Endothelial cell of umbilical vein (primary cell): ENCODE measurements at places on chromosomes 16 and 17.

DNA sequence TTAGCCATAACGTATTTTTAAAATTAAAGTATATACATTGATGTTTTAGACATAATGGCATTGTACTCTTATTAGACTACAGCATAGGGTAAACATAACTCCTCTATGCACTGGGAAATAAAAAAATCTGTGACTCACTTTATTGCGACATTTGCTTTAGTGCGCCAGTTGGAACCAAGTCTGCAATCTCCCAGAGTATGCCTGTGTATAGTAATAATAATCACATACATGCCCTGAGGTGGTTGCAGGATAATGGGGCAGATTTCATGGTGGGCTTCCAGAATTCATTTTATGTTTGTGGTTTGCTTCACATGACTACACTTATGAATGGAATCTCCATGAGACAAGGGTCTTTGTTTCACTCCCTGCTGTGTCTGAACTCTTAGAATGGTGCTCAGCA, 66.9 kb upstream of the N4BP1 start:
- DNase-seq: no peak

DNA sequence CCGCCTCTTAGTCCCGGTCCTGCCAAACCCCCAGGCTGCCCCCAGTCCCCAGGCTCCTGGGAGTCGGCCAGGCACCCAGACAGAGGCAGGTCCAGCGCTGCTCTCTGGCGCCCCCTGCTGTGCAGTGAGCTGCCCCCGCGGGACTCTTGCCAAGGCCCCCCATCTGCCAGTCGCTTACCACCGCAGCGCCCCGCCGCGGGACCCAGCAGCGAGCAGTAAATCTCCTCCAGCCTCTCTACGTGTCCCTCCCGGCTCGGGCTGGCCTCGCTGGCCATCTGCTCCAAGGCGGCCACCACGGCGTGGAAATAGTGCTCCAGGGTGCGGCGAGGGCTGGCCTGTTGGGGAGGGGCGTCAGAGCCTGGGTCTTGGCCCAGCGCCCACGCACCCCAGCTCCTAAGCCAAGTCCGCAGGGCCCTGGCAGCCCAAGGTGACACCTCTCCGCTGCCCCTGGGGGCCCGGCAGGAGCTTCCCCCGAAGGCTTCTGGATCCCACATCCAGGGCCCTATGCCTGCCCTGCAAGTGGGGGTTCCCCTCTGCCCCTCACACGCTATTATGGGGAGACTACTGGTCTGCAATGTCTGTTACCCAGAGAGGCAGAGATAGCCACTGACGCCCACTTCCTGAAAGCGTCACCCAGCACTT, 33.7 kb upstream of the MFSD6L start:
- DNase-seq: no peak

DNA sequence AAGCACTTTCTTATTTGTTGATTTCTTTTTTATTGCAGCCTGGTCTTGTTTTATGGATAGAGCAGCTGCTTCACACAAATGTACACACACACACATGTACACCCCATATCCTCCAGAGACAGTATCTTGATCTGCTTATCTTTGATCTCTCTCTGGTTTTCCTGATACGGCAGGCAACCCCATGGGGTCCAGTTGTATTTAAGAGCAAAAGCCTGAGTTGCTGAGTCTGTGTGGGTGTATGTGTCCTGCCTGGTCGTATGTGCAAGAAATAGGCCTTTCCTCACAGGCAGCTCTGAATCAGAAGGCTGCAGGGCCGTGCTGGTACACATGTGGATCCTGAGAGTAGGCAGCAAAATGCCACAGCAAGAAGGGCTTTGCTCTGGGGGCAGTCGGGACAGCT, 14.6 kb upstream of the LGALS9 start:
- DNase-seq: no peak

DNA sequence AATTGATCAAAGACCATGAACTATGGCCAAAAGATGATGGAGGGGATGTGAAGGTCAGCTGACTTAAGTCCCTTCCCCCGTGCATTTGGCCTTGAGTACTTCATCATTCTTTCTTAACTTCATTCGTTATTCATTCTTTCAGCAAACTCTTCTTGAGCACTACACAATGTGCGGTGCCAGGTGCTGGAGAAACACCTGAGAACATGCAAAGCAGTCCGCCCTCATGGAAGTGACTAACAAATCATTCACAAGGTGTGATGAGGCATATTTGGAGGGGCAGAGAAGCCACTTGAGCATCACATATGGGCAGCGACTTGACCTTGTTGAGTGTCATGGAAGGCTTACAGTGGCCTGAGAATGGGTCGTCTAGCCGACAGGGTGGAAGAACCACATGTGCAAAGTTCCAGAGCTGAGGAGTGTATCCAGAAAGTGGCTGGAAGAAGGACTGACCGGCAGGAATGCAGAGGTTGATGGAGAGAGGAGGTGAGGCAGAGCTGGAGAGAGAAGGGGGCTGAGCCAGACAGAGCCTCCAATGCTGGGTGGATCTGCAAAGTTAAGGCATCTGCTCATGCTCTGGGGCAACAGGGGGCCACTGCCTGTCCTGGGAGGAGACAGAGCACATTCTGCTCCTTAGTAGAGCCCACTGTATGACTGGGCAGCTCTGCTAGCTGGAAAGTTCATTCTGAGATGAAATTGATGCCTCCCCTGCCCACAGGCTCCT, 25.1 kb upstream of the EIF1 start:
- no peak for DNase-seq

GRCh38 chr16:46853713-46854443, 22.9 kb upstream of the C16orf87 start:
- peak; percentile 71 for DNase-seq

GRCh38 chr16:63876103-63876502, 1245.8 kb downstream of the CDH11 start:
- DNase-seq: no peak

DNA sequence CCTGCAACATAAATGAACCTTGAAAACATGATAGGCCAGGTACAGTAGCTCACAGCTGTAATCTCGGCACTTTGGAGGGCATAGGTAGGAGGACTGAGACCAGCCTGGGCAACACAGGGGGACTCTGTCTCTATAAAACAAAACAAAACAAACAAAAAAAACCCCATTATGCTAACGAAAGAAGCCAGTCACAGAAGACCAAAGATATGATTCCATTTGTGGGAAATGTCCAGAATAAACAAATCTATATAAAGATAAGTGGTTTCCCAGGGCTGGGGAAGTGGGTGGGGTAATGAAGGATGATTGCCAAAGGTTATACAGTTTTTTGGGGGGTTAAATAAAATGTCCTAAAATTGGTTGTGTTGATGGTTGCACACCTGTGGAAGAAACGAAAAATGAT, 36.5 kb upstream of the SIAH1 start:
- no peak for DNase-seq

GRCh38 chr17:39057701-39058206, 90.6 kb upstream of the FBXO47 start:
- DNase-seq: no peak

DNA sequence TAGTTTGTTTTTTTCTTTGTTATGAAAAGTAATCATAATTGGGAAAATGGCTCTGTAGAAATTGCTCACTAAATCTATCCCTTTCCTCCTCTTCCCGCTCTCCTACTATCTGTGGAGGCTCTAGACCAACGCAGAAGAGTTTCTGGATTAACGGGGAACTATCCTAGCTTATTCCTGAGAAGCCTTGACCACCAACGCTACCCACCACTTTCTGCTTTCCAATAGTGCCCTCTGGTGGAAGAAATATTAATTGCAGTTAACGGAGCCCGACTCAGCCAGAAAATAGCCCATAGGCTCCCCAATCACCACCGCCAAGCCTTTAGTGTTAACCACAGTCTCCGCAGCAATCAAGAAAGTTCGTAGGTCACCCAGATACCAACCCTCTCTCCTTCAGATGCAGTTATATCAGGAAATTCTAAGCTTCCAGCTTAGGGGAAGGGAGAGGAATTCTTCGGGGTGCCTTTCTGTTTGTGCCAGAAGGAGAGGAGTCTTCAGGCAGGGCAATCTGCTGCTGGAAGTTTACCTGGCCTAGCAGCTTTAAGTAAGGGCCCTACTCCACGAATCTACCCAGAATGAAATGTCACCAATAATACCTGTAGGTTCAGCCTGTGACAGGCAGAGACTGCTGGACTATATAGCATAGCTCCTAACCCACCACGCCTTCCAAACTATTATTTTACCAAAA, 23.0 kb upstream of the NSRP1 start:
- peak; percentile 72 for DNase-seq

- no peak for DNase-seq
Measured at GRCh38 chr17:11779892-11780291, 181.6 kb downstream of the DNAH9 start.

DNA sequence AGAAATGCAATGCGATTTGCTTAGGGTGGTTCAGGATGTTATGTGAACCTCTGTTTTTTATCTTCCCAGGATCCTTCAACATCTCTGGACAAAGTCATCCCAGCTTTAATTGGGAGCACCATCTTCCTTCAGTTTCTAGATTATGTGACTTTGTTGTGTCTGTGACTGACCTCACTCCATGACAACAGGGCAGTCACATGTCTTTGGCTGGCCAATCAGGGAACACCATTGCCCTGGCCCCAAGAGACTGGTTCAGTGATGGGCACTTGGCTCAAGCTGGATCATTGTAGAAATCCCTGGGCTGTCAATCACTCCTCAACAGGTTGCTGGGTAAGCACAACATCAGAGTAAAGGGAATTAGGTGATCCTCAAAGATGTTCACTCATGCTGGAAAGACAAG, 499.7 kb downstream of the XYLT1 start:
- no peak for DNase-seq

GRCh38 chr16:84670063-84670462, 21.8 kb downstream of the KLHL36 start:
- DNase-seq: no peak

- no peak for DNase-seq
Measured at GRCh38 chr17:75081611-75082540, 5.9 kb upstream of the SLC16A5 start.

GRCh38 chr17:57758654-57759053, 13.6 kb upstream of the CCDC182 start:
- DNase-seq: no peak

- DNase-seq: peak; percentile 92
Measured at GRCh38 chr16:67667817-67668494, 1.3 kb downstream of the C16orf86 start.

GRCh38 chr17:31092475-31093064, 2.2 kb upstream of the NF1 start:
- no peak for DNase-seq

- no peak for DNase-seq
Measured at GRCh38 chr17:44988044-44988942, 20.2 kb upstream of the C1QL1 start.

DNA sequence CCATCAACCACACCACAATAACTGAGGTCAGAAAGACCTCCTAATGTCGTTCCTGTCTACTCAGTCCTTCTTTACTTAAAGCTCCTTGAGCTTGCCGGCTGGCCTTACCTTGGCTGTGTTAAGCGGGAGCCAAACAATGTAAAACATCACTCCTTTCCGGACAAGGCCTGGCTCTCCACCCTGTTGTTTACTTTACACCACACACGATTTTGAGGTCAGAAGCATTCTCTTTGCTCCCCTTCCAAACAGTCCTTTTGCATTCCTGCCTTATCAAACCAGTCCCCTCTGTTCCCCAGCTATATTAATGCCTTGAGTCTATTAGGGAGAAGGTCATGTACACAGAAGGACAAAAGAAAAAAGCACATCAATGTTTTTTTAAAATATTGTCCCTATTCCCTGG, 19.3 kb upstream of the SHISA6 start:
- no peak for DNase-seq
